ENCODE measurements at places on chromosomes 2 and 18.
A peak's percentile ranks its signal among the peaks of the same experiment; 100 is the strongest.

DNA sequence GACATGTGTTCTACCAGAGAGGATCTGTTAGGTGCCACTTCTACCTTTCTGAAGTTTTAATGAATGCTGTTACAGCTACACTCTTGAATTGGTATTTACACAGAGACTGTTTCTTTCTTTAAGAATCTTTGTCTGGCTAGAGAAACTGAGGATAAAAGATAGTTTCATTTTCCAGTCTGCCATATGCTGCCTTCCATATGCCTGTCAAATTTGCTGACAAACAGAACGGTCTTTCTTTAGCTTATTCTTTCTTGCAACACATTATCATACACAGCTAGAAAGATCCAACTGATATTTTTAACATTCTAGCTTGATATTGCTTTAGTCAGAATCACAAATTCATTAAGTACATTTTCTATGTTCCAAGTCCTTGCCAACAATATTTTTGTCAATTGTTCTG is 409.8 kb upstream of the CELF4 start:
- DNase-seq: no peak

DNA sequence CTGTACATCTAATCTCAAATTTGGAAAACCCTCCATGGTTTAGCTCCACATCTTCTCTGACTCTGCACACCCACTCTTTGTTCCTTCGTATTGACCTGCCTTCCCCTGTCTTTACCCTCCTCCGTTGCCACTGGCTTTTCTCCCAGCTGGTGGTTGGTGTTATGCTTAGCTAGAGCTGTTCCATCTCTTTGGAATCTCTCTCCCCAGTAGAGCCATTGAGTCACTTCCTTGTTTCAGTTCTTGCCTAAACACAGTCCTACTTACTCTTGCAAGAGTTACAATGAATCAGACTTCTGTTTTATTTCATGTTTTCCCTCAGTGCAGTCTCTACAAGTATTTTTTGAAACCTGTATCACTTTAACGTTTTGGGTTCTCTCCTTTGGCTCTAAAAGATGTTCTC is 263.9 kb downstream of the LTBP1 start:
- DNase-seq: peak; percentile 13

- DNase-seq: no peak
Measured at GRCh38 chr2:104818264-104818663, 35.7 kb upstream of the POU3F3 start.

- DNase-seq: no peak
Measured at GRCh38 chr18:61973273-61974115, 80.7 kb upstream of the RNF152 start.

DNA sequence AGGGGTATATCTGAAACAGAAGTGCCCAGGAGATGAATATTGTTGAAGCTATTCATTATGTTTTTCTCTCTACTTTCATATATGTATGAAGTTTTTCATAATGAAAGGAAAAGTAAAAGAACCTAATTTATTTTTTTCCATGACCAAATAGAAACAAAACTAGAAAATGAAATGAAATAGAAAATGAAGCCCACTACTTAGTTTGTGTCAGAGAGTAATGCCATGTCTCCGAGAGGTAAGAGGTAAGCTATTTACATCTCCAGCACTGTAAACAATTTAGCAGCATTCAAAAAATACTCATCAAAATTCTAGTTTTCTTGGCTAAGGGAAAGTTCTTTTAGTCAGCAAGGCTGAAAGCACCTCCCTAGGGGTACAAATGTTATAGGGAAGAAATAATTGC is 238.6 kb downstream of the PTH2R start:
- DNase-seq: no peak

DNA sequence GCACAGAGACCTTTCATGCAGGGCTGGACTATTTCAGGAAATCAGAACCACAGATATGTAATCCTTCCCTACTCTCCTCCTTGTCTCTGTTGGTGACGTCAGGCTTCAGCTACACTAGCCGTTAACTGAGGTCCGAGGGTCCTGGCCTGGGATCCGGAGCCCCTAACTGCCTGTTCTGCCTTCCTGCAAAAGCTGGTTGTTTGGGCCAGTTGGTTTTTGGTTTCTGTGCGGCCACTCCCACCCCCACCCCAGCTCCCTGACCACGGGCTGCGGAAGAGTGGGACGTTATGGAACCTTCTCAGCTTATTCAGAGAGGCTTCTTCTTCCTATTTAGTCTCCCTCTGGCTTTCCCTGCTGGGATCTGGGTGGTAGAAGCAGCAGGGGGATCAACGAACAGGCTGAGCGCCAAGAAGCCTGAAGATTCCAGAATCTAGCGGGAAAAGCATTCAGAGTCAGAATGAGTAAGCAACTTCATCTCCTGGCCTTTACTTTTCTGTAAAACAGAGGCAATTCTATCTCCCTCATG is 49.3 kb upstream of the ROCK2 start:
- no peak for DNase-seq

DNA sequence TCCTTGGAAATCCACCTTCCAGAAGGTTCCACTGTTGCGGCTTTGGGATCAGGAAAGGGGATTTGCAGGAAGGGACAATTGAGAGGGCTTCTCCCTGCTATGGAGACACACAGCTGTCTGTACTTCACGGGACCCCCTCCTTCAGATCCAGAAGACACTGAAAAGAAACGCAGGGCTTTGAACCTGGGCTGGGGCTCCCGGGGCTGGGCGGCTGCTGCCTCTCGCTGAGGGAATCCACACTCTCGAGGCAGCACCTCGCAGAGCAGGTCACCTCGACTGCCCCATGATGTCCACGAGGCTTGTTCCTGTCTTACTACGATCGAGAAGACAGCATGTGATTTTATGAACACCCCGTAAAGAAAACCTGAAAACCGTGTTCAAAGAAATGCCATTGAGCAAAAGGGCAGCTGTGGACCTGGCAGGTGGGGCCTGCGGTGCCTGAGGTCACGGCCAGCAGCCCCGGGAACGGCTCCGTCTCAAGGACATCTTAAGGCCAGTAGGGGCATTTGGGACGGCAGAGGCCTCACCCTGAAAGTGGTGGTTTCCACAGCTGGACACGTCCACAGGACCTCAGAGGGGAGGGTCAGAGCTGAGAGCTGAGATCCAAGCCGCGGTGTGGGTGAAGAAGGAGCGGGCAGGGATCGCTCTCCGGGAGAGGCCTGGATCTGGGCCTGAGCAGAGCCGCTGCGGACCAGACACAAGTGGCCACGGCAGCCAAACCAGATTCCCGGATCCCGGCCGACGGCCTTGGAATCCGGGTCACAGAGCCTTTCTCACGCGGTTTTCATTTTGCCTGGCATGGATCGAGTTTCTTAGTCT is 165.7 kb downstream of the RTP5 start:
- no peak for DNase-seq

GRCh38 chr2:25698752-25699151 is 25.4 kb upstream of the DTNB start:
- DNase-seq: no peak

DNA sequence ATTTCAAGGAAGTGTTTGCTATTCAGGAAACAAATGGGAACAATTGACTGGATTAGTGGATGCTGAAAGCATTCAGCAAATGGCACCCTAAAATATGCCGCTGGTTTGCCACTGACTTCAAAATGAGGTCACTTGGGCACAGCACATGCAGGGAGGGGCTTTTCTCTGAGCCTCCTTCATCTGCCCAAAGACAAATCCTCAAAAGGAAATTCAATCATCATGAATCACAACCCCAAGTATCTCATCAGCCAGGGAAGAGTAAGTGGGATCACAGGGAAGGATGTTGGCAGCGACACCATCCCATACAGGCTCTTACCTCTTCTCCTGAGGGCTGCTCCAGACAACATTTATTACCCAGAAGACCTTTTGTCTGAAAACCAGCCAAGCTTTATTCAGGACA is 14.4 kb upstream of the SP140L start:
- no peak for DNase-seq

DNA sequence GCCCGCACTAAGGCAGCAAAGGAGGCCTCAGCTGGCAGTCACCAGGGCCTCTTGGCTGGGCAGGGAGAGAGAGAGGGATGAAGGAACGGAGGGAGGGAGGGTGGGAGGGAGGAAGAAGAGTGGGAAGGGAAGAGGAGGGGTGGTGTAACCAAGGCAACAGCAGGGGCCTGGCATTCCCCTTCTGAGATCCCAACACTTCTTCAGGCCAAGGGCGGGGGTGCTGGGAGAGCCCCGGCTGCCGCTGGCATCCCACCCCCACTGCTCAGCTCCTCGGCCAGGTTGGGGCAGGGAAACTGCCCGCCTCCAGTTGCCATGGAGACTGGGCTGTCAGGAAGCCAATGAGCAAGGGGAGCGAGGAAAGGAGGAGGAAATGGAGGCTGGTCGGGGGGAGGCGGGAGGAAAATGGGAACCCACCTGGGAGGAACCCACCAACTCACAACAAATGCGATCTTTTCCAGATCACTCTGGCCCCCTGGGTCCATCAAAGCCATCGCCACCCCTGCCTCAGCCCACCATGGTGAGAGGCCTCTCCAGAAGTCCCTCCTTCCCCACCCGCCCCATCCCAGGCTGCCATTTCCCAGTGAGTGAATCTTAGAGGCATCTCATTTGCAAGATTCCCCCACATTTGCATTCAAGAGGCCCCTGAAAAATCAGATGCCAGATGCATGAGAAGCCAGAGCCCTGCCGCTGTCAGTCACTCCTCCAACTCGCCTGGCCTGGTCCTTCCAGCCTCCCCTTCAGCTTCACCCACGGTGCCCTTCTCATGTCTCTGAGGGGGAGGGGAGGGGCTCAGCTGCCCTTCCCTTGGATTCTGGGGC is 12.4 kb downstream of the SH2D6 start:
- DNase-seq: no peak

- DNase-seq: no peak
Measured at GRCh38 chr2:58967736-58968135, 726.6 kb upstream of the FANCL start.
